CD4-positive, alpha-beta T cell treated with Interleukin-15 for 1 hour (primary cell): ENCODE measurements at places on chromosomes 4 and X.
A peak's percentile ranks its signal among the peaks of the same experiment; 100 is the strongest.

DNA sequence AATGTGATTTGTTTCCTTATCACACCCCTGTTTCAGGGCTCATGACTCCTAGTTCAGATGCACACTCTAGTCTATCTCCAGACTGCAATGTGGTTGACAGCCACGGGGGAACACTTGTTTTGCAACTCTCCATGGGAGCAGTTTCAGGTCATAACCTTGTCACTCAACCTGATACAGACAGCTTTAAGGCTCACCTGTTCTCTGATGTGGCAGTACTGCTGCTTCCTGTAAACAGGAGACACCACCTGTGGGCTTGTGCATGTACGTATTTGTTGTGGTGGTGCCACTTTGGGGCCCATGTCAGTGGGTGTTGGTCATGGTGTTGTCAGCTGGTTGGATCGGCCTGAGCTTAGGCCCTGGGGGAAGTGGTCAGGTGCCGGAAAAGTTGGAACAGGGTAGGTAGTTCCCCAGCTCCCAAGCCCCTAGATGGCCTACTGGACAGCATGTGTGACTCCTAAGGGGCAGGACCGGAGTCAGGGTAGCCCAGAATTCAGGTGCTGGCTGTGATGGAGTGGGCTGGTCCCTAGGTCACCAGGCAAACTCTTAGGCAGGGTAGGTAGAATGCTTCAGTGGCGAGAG, 46.2 kb downstream of the FAM9B start:
- peak; percentile 65 for DNase-seq

DNA sequence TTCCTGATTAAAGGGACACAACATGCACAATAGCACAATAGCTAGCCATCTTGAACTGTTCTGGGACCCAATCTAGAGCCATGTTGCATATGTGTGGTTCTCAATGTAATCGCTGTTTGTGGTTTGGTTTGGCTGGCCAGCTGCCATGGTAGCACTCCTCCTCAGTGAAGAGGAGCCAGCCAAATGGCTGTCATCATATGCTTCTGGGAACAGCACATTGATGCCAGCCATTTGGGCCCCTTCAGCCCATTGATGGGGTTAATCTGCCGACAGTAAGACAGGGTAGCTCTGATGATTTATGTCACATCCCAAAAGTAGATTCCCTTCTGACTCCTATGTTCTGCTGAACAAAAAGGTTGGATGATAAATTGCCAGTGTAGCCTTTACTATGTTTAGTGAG, 48.5 kb downstream of the AWAT2 start:
- no peak for DNase-seq

- no peak for DNase-seq
These were observed 16.9 kb downstream of the SYNPO2 start for GRCh38 chr4:118905566-118905965.

DNA sequence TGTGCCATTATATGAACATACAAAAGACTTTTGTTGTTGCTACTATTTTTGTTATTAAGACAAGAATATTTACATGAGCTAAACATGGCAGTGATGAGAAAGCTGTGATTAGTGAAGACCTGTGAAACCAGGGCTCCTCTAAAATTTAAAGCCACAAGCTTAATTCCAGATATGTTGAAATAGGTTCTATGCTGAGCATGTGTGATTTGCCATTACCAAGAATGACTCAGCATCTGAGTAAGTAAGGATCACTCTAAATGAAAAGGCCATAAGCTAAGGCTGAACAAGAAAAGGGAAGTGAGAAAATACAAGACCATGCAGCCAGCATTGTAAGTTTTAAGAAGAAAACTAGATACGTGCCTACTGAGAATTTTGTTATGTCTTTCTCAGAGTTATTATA, 75.9 kb upstream of the CAMK2D start:
- DNase-seq = no peak

GRCh38 chr4:42636645-42636949, 20.3 kb downstream of the ATP8A1 start:
- DNase-seq = no peak

DNA sequence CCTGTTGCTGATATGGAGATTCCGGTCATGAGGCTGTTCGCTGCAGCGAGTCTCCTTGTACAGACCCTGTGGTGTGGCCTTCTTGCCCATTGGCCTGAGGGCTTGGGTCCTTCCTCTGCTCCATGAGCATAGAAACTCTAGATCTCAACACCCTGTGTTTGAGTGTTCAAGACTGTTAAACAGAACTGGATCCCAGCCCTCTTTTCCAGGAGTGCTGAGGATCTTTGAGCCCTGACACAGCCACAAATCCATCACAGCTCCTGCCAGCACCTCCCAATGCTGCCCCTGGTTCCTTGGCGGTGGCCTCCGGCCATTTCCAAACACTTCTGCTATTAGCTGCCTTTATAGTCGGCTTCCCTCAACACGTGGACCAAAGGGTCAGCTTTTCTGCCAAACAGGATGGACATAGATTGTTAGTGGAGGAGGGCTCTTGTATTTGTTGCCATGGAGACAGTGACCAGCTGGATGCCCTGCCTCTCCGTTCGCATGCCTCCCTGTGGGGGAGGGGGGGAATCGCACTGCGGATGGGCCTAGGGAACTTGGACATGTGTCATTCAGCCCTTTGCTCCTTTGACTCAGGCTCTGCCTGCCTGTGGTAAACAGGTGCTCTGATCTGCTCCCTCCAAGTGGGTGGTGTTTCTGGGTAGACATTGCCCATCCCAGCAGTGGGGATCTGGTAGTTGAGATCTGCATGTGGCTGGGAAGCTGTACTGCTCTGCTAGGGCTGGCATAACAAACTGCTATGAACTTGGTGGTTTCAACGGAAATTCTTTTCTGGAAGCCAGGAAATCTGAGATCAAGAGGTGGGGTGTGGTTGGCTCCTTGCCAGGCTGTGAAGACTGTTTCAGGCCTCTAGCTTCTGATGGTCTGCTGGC, 6.9 kb upstream of the WDR1 start:
- DNase-seq = peak; percentile 38

DNA sequence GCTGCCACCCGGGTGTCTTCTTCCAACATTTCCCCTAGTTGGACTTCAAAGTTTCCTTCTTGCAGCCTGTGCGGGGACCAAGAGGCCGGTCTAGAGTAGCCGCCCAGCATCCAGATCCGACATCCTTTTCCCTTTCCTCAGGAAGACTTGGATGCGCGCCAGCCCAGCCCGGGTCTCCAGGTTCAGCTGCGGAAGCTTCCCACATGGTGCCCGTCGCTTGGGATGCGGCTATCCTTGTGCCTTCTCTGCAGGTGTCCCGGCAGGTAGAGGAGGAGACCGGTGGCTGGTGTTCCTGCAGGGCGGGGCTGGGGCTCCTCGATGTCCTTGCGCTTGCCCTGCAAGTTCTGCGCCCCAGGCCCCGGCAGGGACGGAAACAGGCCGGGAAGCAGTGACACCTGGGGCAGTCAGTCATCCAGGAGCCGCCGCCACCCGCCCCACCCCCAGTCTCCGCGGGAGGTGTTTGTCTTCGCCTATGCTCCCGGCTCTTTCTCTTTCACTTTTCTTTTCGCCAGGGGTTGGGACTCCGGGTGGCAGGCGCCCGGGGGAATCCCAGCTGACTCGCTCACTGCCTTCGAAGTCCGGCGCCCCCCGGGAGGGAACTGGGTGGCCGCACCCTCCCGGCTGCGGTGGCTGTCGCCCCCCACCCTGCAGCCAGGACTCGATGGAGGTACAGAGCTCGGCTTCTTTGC, at the start of gene IL15:
IL15 (plus strand) TSS at position 502 of the 689 bp plus-strand sequence. CDS start 82,882 bp downstream, outside the sequence.
- peak; percentile 60 for DNase-seq

DNA sequence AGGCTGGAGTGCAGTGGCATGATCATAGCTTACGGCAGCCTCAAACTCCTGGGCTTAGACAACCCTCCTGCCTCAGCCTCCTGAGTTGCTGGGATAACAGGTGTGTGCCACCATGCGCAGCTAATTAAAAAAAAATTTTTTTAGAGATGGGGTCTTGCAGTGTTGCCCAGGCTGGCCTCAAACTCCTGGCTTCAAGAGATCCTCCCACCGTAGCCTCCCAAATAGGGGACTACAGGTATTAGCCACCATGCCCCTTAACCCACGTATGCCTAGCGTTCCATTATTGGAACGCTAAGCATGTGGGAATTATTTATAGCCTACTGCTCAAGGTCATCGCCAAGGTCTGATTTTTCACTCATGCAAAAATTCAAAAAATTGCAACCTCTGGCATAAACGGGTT, 20.3 kb upstream of the UBE2D3 start:
- DNase-seq = no peak

- no peak for DNase-seq
These were observed 18.7 kb upstream of the ZNF630 start for GRCh38 chrX:48090123-48090522.

- DNase-seq = no peak
These were observed 1.4 kb downstream of the ADGRL3 start for GRCh38 chr4:61201561-61201960.

DNA sequence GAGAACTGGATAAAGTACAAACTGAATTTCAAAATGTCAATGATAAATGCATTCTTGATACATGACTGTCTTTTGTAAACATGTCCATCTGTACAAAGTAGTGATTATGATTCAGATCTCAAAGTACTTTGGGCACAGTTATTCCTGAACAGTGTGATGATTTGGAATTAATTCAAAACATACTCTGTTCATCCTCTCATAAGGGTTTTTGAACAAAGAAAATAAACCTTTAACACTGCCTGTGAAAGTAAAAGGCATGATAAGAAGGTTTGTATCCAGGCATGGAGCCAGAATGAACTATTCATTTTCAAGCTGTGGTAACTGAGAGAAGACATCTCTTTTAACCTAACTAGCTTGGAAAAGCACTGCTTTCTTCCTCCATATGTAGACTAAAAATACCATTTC, 883 bp upstream of the KLHL4 start:
- no peak for DNase-seq

DNA sequence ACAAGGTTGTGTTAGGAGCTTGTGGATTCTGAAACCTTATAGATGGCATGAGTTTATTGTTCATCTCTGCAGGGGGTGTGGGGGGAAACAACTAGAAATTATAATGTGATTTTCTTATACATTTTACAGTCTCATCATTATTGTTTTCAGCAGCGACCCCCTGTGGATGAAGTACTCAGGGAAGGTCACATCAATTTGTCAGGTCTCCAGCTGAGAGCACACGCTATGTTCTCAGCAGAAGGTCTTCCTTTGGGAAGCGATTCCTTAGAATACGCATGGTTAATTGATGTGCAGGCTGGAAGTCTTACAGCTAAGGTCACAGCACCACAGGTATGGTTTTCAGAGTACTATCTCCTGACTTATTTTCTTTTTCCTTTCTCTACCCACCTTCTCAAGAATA, 72.2 kb downstream of the BLTP1 start:
- DNase-seq = no peak

DNA sequence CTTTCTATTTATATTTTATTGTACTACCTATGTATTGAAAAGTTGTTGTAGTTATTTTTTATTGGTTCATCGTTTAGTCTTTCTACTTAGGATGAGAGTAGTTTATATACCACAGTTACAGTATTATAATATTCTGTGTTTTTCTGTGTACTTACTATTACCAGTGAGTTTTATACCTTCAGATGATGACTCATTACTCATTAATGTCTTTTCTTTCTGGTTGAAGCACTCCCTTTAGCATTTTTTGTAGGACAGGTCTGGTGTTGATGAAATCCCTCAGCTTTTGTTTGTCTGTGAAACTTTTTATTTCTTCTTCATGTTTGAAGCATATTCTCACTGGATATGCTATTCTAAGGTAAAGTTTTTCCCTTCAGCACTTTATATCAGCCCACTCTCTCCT, 7.7 kb downstream of the LUZP4 start:
- no peak for DNase-seq

- no peak for DNase-seq
These were observed 2.6 kb upstream of the BEX1 start for GRCh38 chrX:103066606-103067005.

GRCh38 chrX:34903316-34903715, 39.3 kb upstream of the FAM47B start:
- DNase-seq = no peak

GRCh38 chr4:184267673-184268583, 50.3 kb upstream of the ENPP6 start:
- DNase-seq = peak; percentile 82

DNA sequence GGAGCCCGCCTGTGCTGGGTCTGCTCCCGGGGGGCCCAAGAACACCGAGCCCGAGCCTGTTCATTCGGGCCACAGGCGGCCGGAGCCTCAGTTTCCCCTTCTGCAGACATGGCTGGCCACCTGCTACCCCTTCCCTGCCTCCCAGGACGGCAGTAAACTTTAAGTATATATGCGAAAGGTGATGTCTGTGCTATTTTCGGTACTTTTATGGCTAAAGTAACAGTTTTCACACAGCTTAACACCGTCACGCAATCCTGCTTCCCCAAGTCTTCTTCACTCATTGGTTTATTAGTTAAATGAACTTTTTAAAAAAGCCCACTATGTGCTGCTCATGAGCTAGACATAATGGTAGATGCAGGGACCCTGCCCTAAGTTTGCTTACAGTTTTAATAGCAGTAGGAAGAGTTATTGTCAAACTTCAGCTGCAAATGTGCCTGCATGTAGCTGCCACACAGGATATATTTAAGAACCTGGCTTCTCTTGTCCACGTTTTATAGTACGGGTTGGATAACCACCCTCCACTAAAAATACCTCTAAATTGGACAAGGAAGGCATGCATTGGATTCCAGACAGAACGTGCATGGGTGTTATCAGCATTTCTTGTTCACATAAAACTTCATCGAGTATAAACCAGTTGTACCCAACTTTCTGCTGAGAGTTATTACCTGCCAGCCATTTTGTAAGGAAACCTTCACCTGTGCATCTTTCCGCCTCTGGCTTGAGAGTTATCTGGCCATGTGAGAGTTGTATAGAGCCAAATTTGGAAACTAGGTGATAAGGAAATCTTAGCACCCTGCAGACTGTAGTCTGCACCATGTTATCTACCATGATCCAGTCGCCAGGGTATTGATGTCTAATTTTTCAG, 741 bp downstream of the ANAPC4 start:
- no peak for DNase-seq

DNA sequence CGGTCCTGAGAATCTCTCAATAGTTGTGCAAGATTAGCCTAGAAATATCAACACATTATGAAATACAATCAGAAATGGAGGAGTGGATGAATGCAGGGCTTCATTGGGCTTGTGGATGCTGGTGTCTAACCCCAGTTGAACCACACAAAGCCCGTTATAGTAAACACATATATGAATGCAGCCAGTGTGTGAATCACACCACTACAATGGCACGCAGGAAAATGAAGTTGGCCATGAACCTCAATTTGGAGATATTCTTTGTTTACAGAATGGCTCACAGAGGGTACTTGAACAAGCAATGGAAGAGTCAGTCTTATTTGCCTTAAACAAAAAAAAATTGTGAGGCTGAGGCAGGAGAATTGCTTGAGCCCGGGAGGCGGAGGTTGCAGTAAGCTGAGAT, 57.8 kb downstream of the SOD3 start:
- DNase-seq = no peak

GRCh38 chr4:139175646-139176301, 1.2 kb downstream of the ELF2 start:
- DNase-seq = no peak

- no peak for DNase-seq
These were observed 350.4 kb downstream of the SPRY1 start for GRCh38 chr4:123747016-123747415.

DNA sequence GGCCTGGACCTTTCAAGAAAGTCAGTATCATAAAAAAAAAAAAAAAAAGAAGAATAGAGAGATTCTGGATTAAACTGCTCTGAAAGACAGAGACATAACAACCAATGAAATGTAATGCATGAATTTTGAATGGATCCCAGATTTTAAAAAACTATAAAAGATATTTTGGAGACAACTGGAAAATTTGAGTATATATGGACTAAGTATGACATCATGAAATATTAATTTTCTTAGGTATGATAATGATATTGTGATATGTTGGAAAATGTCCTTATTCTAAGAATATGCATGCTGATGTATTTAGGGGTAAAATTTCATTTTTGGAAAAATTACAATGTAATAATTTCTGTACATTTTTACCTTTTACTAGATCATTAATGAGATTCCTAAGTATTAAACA, 52.6 kb downstream of the TBC1D19 start:
- DNase-seq = no peak

GRCh38 chr4:17296921-17297890, 214.7 kb downstream of the QDPR start:
- DNase-seq = no peak
